Fibroblast of the aortic adventitia (primary cell): ENCODE measurements at places on chromosomes 7 and 10. TPM values are rescaled to one million over a fixed set of nuclear protein-coding genes. Genes with fewer than 3 reads are reported as not detected.

The MYO3A gene
- total RNA-seq, result not detected in 2 replicates

The HMX3 gene
- not detected in 2 replicates for total RNA-seq

The RRP12 gene
- 13.0 and 15.9 TPM in 2 replicates for total RNA-seq

The THSD7A gene
- 0.49 and 2.5 TPM in 2 replicates for total RNA-seq

The FAM237B gene
- not detected in 2 replicates for total RNA-seq

The ITGA8 gene
- 2.6 and 38.5 TPM in 2 replicates for total RNA-seq

The GPER1 gene
- total RNA-seq, result 2.9 and 6.4 TPM in 2 replicates

The CLCN1 gene
- total RNA-seq, result 0.16 TPM in 1 of 2 replicates, not detected in the other
